H1 (cell line): ENCODE measurements at places on chromosomes 12 and 14.

DNA sequence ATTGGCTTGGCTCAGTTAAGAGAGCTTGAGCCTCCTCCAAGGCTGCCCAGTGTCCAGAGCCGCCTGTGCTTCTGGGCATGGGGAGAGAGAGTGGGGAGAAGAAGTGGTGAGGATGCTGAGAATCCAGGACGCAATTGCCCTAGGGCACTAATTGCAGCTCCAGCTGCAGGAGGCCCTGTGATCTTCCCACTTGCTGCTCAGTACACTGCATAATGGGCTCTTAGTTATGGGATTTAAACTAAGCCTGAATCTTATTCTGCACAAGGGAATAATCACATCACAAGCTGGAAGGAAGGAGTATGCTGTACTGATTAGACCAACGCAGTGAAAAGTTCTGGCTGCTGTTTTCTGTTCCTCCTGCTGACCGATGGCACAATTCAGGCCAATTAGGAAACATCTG, 101.0 kb upstream of the PRMT8 start:
- H3K27me3 ChIP-seq, result no peaks in the 10 kb centered on the region
- H3K4me3 ChIP-seq, result no peak overlapping the region
- no peaks in the 10 kb centered on the region for H3K4me1 ChIP-seq
- no peak for DNase-seq
- no peaks in the 10 kb centered on the region for H3K36me3 ChIP-seq

DNA sequence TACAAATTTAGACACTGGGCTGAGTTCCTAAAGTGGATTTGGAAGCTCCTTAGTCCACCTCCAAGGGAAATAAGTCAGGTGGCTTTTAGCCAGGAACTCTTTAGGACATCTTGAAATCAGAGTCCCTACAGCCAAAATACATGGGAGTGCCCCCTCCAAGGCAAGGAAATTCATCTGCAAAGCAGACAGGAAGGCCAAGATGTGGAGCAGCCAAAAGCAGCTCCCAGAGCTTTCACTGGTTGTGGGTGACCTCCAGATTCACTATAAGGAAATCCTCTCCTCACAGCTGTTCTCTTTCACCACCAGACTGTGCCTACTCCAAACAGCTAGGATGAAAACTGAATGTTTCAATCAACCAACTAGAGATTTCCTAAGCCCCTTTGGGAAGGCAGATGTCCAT, 6.6 kb downstream of the TTC9 start:
- peaks cover 8% of the 10 kb centered on the region; the same call in 1 of the 2 replicates for H3K36me3 ChIP-seq
- H3K27ac ChIP-seq, result no peak overlapping the region
- peaks cover 54% of the 10 kb centered on the region for H3K4me1 ChIP-seq

GRCh38 chr14:58078068-58078467, 73.9 kb downstream of the ARMH4 start:
- no peak overlapping the region for H3K27ac ChIP-seq
- H3K36me3 ChIP-seq, result no peaks in the 10 kb centered on the region
- H3K27me3 ChIP-seq, result no peaks in the 10 kb centered on the region

- no peaks in the 10 kb centered on the region for H3K4me1 ChIP-seq
- H3K4me3 ChIP-seq, result no peak overlapping the region
- H3K27ac ChIP-seq, result no peak overlapping the region
- no peaks in the 10 kb centered on the region for H3K27me3 ChIP-seq
- no peaks in the 10 kb centered on the region for H3K36me3 ChIP-seq
Observed at GRCh38 chr14:66139432-66139831, 346.7 kb upstream of the CCDC196 start.

DNA sequence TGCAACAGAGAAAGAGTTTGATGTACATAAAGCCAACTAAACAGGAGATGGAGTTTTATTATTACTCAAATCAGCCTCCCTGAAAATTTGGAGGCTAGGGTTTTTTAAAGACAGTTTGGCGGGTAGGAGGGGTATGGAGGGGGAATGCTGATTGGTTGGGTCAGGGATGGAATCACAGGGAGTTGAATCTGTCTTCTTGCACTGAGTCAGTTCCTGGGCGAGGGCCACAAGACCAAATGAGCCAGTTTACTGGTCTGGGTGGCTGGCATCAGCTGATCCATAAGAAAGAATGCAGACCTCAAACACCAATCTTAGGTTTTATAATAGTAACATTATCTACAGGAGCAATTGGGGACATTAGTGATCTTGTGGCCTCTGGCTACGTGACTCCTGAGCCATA, 64.9 kb downstream of the RIN3 start:
- peaks cover 5% of the 10 kb centered on the region for H3K4me1 ChIP-seq
- H3K4me3 ChIP-seq, result no peak overlapping the region
- no peaks in the 10 kb centered on the region for H3K36me3 ChIP-seq
- no peak for DNase-seq
